PC-3 (cell line): ENCODE measurements at places on chromosomes 4 and X.

- no peak for DNase-seq
Observed at GRCh38 chr4:38131371-38132091, 171.3 kb downstream of the PTTG2 start.

GRCh38 chr4:587671-588350 is 11.7 kb upstream of the TMEM271 start:
- DNase-seq = no peak

GRCh38 chr4:560731-561291 is 15.3 kb downstream of the TMEM271 start:
- no peak for DNase-seq

- no peak for DNase-seq
Observed at GRCh38 chr4:186954509-186954908, 230.9 kb upstream of the FAT1 start.

DNA sequence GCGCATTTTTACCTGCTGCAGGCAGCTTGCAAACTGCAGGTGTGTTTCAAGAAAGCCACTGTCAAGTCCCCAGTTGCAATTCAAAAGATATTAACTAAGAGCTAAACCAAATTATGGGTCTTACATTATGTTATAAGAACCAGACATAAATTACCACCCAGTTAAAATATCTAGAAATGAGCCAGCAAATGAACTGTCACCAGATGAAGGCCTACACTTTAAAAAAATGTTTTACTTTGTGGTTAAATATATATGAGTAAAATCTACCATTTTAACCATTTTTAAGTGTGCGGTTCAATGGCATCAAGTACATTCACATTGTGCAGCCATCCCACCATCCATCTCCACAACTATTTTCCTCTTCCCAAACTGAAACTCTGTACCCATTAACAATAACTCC is 32.0 kb upstream of the TMEM131L start:
- DNase-seq = no peak
